ENCODE measurements at places on chromosomes 3 and 15. TPM values are rescaled to one million over a fixed set of nuclear protein-coding genes. Genes with fewer than 3 reads are reported as not detected.

Gene PP2D1
- not detected for total RNA-seq

Gene OR4F6
- not detected for total RNA-seq

DNA sequence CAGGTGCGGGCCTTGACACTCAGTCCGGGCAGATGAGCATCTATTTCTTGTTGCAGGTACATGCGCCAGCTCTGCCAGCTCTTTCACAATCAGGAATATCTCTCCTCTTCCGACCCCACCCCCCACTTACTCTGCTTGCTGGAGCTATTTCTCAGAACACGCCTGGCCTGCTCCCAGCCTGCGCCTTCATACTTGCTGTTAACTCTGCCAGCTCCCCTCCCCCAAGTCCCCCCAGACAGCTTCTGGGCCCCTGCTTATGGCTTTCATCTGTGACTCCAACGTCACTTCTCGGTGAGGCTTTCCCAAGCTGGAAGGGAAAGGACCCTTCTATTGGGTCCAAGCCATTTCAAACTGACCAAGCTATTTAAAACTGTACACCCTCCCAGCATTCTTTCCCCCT lies 15.2 kb downstream of the MAGEF1 start:
- no peak for DNase-seq

GRCh38 chr3:156400735-156401134 lies 154.2 kb downstream of the SSR3 start:
- no peak for DNase-seq

Data from frontal cortex (tissue), 4 donors.